ENCODE measurements at places on chromosomes 5 and 9.

- DNase-seq = no peak
These were observed 32.5 kb downstream of the RAB14 start for GRCh38 chr9:121169094-121169601.

GRCh38 chr5:111685969-111686368 is 71.0 kb downstream of the NREP start:
- no peak for DNase-seq

DNA sequence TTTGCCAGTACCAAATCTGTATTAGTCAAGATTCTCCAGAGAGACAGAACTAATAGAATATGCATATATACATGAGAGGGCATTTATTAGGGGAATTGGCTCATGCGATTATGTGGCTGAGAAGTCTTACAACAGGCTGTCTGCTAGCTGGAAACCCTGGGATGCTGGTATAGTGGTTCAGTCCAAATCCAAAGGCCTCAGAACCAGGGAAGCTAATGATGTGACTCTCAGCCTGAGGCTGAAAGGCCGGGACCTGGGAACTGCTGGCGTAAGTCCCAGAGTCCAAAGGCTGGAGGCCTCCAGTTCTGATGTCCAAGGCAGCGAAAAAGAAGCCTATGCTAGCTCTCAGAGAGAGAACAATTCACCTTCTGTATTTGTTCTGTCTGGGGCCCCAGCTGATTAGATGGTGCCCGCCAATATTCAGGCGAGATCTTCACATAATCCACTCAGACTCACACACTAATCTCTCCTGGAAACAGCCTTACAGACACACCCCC is 84.1 kb downstream of the KIAA1958 start:
- no peak for DNase-seq

DNA sequence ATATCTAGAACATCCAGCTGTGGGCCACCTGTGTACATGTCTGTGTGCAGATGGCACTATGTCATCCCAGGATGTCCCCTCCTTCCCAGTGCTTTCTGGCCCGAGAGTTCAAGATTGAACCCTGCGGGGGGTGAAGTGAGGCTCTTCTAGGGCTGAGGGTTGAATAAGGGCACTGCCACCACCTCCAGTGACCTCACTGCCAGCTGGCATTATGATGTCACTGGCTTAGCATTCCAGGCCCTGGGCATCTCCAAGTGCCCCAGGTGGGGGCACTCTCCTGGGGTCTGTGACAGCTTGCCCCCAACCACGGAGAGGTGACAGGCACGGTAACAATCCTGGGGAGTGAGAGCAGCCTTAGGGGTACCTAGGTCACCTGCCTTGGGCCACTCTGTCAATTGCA is 27.1 kb downstream of the CXXC5 start:
- DNase-seq = no peak

GRCh38 chr9:129885018-129885669 is 49.9 kb downstream of the USP20 start:
- no peak for DNase-seq

DNA sequence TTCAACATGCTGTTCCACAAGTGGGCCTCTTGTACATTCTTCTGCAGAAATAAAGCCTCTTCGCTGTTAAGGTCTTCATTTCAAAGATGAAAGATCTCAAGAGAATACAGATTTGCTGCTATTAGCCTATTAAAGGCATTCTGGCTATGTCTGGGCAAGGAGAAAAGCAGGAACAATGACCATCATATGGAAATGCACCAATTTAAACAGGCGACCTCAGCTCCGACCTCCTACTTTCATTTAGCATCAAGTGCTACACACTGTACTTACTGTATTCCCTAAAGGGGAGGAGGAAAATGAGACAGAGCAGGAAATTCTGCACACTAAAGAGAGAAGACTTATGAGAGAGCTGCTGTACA is 64.8 kb downstream of the HABP4 start:
- no peak for DNase-seq

DNA sequence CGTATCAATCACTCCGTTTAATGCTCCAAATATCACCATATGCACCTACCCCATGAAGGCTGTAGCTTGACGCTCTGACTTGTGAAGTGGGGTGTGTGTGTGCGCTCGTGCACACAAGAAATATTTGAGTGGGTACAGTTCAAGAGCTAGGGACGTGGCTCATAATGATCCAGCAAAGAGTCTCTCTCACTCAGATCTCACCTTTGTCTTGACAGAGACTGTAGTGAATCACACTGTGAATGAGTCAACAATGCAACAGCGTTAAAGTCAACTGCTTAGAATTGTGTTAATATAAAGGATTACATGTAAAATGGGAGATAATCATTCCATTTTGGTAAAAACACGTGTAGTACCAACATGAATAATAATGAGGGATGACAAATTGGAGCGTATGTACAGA is 119.4 kb downstream of the MED27 start:
- DNase-seq = no peak

- DNase-seq = no peak
These were observed 7.2 kb upstream of the SPINK4 start for GRCh38 chr9:33232815-33233214.

- no peak for DNase-seq
These were observed 13.2 kb downstream of the DIPK1B start for GRCh38 chr9:136725612-136726011.

GRCh38 chr5:132093271-132093670 is 19.7 kb downstream of the CSF2 start:
- DNase-seq = no peak

DNA sequence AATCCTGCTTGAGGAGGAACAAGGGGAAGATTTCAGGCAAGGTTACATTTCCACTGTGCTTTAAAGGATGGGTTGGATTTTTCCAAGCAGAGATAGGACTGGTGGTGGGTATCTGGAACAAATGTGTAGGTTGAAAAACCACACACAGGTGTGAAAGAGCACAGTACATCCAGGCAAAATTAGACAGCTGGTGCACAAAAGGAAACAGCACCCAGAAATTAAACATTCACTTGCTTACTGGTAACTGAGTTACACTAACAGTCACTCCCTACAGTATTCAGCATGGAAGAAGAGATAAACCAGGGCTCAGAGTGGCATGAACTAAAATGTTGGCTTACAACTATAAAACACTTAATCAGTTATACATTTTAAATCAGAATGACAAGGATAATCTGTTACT is 81.5 kb upstream of the RASEF start:
- no peak for DNase-seq

GRCh38 chr5:31781772-31782171 is 142.8 kb downstream of the PDZD2 start:
- no peak for DNase-seq

DNA sequence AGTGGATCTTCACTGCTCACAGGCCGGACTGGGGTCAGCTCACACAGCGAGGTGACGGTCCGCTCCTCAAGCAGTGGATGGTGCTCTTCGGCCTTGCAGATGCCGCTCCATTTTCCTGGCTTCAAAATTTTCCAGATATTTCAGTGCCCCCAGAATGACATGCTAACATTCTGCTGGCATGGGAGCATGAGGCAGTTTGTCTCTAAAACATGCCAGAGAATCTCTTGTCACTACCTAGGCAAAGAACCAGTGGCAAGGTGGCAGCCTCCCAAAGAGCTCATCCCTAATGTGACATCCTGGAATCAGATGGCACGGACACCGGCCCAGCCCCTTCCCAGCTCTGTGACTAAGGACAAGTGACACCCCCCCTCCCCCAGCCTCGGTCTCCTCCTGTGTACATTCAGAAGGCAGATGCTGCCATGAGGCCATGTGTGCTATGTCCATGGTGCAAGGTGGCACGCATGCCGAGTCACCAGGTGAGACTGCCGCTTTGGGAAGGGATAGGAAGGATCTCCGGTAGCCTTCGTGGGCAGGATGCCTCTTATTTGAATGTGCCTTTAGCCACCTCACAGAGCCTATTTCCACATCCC is 2.7 kb downstream of the S1PR3 start:
- no peak for DNase-seq

DNA sequence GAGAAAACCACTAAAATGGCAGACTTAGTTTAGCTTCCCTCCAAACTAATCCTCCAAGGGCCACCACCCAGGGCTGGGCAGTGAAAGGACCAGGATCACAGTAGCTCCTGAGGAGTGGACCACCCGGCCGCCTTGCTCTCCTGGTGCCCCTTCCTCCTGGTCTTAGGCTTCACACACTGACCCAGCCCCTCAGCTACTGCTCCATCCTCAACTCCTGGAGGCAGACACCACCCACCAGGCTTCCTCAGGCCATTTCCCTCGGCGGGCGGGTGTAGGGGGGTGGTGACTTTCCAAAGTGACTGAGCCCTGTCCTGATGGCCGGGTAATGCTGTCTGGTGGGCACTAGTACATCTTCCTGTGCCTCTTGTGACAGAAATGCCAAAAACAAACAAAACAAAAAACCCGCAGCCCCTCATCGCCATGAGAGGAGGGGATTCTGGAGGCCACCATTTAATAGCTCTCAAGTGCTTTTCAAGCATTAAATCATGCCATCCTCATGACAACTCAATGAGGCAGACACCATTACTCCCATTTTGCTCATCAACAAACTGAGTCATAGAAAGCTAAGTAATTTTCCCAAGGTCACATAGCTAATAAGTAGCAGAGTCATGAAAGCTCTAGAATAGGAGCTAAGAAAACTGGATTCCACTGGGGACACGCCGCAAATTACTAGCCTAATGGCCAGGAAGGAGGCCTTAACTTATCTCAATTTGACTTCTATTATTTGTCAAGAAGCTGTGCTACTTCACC is 91.3 kb upstream of the LRRTM2 start:
- DNase-seq = no peak

- no peak for DNase-seq
These were observed 120.6 kb downstream of the PRDM9 start for GRCh38 chr5:23627976-23628375.

GRCh38 chr9:131545003-131545785 is at the start of gene PRRT1B:
Gene PRRT1B (plus strand): TSS chr9:131545523. CDS start chr9:131545616, 93 bp downstream.
- DNase-seq = no peak

DNA sequence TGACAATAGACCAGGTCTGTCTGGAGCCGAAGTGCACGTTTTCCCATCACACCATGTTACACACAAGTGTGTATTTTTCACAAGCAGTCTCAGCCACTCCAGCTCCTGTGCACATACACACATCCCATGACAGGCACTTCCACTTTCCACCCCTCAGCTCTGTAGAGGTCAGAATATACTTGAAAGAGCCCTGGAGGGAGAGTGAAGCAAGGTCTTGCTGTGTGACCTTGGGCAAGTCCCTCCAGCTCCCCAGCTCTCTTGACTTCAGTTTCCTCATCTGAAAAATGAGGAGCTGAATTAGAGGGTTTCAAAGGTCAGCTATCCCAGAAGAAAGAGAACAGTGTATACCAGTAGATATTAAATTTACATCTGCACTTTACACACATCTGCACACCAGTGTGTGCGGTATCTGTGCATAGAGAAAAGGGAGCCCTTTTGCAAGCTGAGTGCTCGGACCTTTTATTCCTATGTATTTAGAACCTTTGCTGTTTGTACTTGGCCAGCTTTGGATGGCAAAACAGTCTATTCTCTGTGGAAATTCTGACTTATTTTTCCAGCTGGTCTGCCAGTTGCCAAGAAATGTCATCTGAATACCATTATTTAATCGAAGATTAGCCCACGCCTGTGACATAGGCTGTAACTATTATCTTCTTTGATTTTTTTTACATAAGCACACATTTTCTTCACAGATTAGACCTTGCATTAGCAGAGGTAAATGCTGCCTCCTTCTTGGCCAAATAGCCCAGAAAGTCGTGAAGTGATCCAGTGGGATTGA is 528.0 kb downstream of the BNC2 start:
- no peak for DNase-seq

GRCh38 chr5:83844449-83845068 is 123.9 kb upstream of the HAPLN1 start:
- no peak for DNase-seq

GRCh38 chr5:109455598-109456096 is 45.9 kb upstream of the PJA2 start:
- DNase-seq = no peak

DNA sequence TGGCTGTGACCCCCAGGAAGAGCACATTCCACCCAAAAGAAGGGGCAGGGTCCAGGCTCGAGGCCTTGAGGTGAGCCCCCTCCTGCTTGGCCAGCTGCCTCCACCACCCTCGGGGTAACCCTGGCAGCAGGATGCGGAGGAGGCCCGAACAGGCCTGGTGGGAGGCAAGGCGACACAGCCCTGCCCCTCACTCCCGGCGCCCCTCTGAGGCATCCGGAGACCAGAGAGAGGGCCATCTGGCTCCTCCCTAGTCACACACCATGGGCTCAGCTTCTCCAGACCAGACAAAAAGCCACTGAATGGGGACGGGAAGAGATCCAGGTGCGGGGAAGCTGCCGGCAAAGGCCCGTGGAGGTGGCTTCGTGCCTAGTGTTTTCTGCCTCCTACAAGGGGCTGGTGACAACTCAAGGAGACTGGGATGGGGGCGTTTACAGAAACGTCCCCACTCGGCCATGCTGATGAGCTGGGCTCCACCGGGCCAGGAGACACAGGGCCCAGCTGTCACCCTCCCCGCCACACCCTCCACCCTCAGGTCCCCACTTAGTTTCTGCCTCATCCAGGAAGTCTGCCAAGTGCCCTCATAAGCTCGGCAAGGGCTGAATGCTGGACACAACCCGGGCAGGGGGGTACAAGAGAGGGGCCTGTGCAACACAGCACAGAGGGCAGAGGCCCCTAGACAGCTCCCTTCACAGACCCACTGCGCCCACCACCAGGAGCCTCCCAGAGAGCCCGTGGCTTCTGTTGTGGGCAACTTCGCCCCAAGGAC is 41.9 kb downstream of the NACC2 start:
- no peak for DNase-seq

GRCh38 chr5:65172486-65173129 is 309.1 kb downstream of the ADAMTS6 start:
- peak; percentile 6 for DNase-seq

DNA sequence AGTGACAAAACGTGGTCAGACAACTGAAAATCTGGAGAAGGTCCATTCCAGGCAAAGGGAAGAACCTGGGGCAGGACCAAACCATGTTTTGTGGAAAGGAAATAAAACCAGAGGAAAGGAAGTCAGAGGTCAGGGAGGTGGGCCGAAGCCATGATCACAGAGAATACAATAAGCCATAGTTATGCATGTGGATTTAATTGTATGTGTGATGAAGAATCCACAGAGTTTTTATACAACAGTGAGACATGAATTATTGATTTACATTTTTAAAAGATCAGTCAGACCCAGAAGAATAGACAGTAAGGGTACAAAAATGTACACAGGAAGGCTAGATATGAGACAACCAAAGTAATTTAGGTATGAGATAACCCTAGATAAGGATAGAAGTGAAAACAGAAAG is 20.8 kb downstream of the TTC33 start:
- DNase-seq = no peak

GRCh38 chr5:125175348-125176004 is 429.0 kb upstream of the ZNF608 start:
- no peak for DNase-seq

DNA sequence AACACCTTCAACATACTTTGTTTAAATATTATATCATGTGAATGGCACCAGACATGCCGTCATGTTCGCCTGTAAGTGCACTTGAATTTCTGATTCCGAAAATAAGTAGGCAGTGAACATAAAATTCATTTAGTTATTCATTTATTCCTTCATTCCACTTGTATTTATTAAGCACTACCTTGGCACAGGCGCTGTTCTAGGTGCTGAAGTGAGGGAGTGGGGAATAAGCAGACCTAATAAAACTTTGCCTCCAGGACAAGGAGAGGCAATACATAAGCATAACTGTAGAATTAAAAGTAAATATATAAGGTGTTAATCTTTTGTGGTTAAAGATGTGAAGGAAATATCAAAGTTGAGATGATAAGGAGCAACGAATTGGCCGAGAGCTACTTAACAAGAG is 297.4 kb downstream of the TENT4A start:
- no peak for DNase-seq
